ENCODE measurements at places on chromosomes 2 and 18.

GRCh38 chr18:8781671-8782070 is 76.3 kb downstream of the MTCL1 start:
- no peak for DNase-seq

DNA sequence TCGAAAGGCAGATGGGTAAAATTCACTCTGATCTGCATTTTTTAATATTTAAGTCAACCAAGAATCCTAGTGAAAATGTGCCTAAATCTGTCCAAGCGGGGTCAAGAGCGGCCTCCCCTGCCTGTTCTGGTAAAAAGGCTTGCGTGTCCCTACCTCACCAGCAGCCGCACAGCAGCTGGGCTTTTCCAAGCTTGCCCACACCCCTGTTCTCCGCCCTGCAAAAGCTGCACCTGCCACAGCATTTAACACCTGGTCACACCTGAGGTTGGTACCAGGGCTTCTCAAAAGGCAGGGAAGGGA is 25.8 kb upstream of the TMEM182 start:
- DNase-seq = peak; percentile 1

DNA sequence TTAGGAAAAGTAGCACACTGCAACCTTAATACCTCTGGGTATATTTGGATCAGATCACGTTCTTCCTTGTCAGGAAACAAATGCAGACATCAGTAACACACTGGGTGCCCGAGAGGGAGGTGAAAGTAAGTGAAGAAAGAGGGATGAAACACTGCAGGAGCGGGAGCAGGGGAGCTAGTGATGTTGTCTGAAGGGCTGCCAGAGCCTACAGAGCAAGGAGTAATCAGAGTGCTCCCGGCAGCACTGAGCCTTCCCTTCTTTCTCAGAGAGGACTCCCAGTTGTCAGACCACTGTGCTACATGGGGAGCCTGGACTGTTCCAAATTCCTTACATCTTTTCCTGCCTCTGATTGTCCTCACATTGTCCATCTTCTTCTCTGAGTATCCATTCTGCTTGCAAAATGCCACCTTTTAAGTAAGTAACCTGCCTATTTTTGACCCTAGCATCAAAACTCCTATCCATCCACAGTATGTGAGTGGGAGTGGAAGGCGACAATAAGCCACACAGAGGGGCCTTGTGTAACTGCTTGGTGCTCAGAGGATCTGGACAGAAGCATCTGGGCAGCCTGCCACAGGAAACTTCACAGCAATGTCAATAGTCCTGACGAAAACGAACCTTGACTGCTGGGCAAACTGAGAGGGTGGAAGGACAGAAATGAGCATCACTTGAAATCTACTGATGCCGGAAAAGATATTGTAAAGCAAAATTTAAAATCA is 10.8 kb upstream of the NAB1 start:
- DNase-seq = peak; percentile 85

DNA sequence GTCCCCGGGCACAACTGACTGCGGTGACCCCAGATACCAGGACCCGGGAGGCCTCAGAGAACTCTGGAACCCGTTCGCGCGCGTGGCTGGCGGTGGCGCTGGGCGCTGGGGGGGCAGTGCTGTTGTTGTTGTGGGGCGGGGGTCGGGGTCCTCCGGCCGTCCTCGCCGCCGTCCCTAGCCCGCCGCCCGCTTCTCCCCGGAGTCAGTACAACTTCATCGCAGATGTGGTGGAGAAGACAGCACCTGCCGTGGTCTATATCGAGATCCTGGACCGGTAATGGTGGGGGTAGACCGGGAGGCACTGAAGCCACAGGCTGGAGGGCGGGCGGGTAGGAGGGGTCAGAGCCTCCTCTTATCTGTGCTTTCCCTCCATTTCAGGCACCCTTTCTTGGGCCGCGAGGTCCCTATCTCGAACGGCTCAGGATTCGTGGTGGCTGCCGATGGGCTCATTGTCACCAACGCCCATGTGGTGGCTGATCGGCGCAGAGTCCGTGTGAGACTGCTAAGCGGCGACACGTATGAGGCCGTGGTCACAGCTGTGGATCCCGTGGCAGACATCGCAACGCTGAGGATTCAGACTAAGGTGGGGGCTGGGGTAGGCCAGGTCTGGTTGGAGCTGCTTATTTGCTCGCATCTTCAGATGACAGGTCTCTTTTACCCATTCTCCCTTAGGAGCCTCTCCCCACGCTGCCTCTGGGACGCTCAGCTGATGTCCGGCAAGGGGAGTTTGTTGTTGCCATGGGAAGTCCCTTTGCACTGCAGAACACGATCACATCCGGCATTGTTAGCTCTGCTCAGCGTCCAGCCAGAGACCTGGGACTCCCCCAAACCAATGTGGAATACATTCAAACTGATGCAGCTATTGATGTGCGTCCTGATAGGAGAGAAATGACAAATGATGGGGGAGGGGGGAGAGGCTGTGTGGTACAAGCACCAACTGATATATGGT is 780 bp downstream of the HTRA2 start:
- no peak for DNase-seq

GRCh38 chr18:37294951-37295350 is 270.6 kb downstream of the CELF4 start:
- DNase-seq = no peak

- DNase-seq = no peak
Observed at GRCh38 chr2:54879598-54880332, 156.3 kb downstream of the EML6 start.

GRCh38 chr2:174044556-174044955 is 79.4 kb upstream of the SP3 start:
- no peak for DNase-seq

Data from globus pallidus (tissue), 1 donor.